Activated CD4-positive, CD25-positive, alpha-beta regulatory T cell treated with anti-CD3 and anti-CD28 coated beads, Interleukin-2, amount 50 U/mL, for 16 hours (primary cell): ENCODE measurements at places on chromosomes 1 and 21.

GRCh38 chr1:203186446-203187303, at the start of gene CHI3L1:
CHI3L1 (minus strand) TSS chr1:203186704; CDS start chr1:203186623, 81 bp downstream.
- no peak for DNase-seq

GRCh38 chr1:191696354-191696753, 461.9 kb upstream of the RGS18 start:
- DNase-seq, result no peak

DNA sequence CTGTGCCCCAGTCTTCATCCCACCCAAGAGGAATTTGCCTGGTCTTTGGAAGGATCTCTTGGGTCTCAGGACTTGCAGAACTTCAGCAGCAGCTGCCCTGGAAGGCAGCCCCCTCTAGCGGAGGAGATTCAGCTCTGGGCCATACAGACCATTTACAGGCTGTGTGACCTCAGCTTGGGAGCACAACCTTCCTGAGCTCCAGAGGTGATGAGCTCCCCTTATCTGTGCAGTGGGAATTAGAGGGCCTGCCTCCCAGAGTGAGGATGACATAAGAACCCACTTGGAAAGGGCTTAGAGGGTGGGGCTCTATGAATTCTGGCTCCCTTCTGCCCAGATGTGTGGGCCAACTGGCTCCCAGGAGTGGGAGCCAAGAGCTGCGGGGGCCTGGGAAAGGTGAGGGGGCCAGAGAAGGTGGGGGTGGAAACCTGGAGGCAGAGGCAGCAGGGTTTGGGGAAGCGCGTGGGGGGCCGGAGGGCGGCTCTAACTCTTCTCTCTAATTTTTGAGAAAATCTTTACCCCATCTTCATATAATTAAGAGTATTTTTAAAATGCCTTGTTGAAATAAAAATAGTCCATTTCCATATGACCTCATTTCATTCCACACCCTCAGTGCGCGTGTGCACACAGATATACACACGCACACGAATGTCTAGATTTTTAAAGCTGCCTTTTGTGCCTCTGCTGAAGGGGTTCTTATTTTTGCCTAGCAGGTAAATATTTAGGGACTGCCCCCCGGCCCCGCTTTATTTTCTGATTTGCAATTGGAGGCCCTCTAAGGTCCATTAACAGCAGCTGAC, 21.5 kb downstream of the EPHB2 start:
- no peak for DNase-seq

DNA sequence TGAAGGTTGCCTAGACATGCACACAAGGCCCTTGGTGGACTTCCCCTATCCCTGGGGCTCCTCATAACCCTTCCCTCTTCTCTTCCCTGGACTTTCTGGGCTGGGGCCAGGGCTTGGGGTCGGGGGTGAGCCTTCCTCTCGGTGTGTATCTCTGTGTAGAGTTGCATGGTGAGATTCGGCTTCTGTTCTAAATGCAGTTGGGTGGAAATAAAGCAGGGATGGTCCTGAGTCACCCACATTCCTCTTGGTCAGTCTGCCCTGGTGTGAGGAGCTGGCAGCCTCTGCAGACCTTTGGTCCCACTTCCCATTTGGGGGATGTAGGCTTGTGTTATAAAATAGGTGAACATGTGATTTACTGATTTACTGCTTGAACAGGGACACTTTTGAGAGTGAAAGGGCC, 38.0 kb downstream of the ADARB1 start:
- no peak for DNase-seq
